NCI-H524 (cell line): ENCODE measurements at places on chromosomes 1 and 21.

- DNase-seq: peak; percentile 66
These were observed 9.4 kb downstream of the LAPTM5 start for GRCh38 chr1:30748098-30748698.

GRCh38 chr21:42493109-42494060 is 2.6 kb downstream of the RSPH1 start:
- no peak for DNase-seq

GRCh38 chr1:172823534-172823933 is 164.6 kb downstream of the FASLG start:
- peak; percentile 19 for DNase-seq

DNA sequence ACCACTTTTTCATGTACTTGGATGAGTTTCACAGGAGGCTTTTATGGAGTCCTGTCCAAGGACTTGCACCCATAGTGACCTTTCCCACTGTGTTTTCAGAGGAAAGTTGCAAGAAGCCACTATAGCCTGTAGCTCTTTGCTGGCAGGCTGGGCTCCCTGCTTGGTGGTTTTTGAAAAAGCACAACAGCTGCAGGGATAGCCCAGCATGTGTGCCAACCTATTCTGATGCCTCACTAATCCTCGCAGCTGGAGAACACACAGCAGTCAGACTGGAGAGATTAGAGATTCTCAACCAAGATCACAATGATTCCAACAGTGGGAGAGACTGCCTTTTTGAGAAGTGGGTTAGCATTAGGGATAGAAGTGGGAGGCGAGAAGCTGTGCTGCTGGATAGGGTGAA is 24.1 kb upstream of the ARHGEF11 start:
- DNase-seq: peak; percentile 67

DNA sequence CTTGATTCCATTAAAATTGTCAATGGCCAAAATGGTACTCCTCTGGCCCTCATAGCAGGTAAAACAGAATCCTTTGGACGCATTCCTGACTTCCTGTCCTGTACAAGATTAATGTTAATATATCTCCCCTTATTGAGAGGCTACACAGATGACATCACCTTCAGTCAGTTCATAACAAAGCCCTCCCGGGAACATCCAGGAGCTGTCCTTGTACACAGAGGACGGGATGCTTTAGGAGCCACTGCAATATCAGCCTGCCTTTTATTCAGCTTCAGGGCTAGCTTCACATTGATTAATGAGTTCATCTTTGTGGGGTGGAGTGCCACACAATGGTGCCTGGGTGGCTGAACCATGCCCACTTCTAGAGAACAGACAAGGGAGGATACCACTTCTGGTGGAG is 235.1 kb downstream of the NRIP1 start:
- no peak for DNase-seq

DNA sequence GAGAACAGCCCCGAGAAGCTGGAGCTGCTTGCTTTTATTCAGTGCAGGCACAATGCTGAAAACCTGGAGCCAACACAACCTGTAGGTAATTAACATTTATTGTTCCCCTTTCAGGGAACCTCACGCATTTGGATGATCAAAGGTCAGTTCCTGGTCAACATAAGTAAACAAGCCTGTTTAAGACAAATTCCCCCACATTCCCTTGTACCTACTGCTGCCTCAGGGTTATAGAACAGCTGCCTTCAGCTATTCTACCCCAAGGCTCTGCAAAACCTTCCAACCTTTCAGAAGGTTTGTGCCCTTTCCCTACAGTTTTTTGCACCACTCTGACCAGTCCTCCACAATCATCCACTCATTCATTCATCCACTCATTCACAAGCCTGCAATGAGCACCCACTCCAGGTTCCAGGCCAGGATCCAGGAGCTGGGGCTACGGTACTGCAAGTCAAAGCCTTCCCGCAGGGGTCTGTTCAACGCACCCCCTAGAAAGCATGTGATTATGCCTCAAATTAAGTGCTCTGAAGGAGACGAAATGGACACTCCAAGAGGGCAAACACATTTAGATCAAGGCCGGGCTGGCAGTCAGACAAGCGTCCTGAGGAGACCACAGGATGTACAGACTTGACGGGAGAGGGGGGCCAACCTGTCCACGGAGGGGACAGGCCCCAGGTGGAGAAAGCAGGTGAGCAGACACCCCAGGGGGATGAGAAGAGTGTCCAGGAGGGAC is 683.9 kb downstream of the MATN1 start:
- DNase-seq: no peak

GRCh38 chr1:183962903-183963302 is 74.6 kb downstream of the COLGALT2 start:
- DNase-seq: no peak

DNA sequence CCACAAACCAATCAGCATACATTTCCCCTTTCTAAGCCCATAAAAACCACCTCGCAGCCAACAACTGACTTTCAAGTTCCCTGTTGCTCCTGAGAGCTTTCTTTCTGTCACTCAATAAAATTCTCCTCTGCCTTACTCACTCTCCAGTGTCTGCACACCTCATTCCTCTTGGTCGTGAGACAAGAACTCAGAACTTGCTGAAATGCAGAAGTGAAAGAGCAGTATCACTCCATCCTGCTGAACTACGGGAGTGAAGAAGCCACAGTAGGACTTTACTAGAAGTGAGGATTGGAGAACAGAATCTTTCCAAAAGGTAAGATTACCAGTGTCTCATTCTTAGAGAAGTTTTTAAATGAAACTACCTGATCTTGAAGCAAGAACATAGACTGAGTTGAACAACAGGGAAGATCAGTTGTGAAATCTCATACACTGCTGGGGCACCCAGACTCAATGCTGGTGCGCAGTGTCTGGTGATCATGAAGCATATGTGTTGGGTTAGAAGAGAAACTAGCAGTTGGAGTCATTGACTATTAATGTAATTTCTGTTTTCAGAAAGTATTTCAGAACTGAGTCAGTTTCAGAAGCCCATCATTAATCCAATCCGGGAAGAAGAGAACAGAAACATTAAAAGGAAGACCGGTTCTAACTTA is 726.9 kb upstream of the TMPRSS15 start:
- DNase-seq: no peak

DNA sequence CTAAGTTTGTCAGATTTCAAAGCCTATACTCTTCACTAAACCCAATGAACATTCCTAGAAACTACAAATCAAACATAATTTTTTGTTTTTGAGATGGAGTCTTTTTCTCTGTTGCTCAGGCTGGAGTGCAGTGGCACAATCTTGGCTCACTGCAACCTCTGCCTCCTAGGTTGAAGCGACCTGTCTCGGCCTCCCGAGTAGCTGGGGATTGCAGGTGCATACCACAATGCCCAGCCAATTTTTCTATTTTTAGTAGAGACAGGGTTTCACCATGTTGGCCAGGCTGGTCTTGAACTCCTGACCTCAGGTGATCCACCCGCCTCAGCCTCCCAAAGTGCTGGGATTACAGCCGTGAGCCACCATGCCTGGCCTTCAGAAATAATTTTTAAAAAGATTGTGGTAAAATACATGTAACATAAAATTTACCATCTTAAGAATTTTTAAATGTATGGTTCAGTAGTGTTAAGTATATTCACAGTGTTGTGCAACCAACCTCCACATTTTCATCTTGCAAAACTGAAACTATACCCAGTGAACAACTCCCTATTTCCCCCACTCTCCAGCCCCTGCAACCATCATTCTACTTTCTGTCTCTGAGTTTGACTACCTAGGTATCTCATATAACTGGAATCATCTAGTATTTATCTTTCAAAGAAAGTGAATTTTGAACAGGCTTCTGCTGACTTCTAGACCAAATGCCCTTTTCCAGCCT is 2.7 kb upstream of the CFAP141 start:
- DNase-seq: no peak

DNA sequence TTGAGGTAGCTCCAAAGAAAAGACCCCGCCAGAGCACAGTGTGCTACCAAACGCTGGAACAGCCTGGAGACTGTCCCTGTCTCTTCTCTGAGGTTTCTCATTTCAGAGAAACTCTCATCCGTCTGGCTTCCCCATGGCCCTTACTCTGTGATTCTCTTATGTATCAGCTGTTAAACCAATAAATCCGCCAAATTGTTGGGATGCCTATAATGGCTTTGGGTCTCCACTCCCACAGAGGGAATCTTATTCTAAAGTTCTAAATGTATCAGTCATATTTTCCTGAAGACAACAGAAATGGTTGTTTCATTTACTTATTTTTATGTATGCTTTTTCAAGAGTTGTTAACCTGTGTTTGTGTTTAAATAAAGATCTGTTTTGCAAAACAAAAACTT is 4.0 kb downstream of the ERG start:
- DNase-seq: no peak

- DNase-seq: no peak
These were observed 880 bp downstream of the ALPL start for GRCh38 chr1:21510113-21510493.

- no peak for DNase-seq
These were observed 439.4 kb downstream of the GPATCH2 start for GRCh38 chr1:217191441-217191840.

DNA sequence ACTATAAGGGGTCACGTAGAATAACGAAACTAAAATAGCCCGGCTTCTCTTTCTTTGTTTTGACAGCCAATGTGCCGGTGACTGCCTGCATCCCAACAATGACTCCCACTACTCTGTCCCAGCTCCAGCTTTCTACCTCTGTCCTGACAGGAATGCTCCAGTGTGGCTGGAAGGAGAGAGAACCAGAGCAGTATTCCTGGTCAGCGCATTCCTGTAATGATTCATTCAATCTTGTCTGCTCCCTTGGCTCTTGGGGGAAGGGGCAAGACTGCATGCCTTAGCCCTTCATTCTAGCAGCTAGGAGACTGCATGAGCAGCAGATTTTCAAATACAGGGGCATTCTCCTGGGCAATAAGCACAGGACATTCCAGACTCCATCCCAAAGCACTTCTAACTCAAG is 132.1 kb upstream of the PRMT6 start:
- no peak for DNase-seq

- no peak for DNase-seq
These were observed 25.7 kb downstream of the DMRTB1 start for GRCh38 chr1:53484705-53485477.

DNA sequence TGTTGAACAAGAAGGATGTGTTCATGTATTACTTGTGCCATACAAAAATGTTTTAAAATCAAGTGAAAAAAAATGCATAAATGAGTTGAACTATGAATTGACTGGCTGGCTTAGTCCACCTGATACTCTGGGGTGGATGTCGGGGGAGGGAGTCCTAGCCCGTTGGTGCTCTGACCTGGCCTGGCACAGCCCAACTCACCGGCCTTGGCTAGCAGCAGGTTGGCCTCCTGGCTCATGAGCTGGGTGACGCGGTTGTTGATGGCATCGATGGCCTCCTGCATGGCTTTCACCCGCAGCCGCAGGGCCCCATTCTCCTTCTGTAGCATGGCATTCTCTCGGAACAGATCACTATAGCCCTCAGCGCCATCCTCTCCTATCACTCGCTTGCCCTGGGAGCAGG is 21.6 kb downstream of the KIF21B start:
- DNase-seq: no peak

DNA sequence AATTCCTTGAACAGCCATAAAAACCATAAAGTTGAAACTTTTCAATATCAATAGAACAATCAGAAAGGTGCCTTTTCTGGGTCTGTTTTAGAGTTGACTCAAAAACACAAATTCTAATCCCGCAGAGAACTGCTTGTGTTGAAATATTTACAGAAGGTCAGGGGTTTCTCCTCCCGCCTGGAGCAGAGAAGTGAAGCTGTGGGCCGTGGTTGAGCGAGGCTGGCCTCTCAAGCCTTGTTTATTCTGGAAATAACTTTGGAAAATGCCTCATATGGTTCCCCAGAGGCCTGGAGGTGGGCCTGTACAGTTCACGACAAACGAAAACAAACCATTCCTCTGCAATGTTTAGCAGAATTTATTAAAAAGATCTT is 90.8 kb upstream of the ERRFI1 start:
- no peak for DNase-seq

- no peak for DNase-seq
These were observed 12.4 kb downstream of the ALX3 start for GRCh38 chr1:110057963-110058518.

GRCh38 chr1:240193679-240194078 is 102.0 kb downstream of the FMN2 start:
- no peak for DNase-seq

DNA sequence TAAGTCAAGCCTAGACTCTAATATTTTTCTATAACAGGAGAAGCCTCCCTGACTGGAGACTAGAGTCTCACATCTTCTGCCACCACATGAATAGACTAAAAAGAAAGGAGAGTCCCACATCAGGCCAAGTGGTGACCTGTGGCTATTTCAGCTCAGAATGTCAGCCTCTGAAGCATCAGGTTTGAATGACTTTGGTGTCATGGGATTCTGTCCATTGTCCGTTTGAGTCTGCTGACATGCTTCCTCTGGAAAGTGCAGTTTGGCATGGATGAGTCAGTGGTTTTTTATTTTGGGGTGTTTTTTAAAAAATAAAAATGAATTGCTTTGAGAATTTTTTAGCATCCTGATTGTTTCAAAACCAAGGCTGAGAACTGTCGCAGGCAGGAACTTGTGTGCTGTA is 19.5 kb downstream of the DYRK3 start:
- DNase-seq: no peak

GRCh38 chr1:32240140-32240951 is 6.7 kb upstream of the FAM167B start:
- DNase-seq: peak; percentile 68
